NCI-H2029 treated with DMSO at 0.1 percent for 48 hours (cell line): ENCODE measurements at places on chromosomes 16 and 17.

DNA sequence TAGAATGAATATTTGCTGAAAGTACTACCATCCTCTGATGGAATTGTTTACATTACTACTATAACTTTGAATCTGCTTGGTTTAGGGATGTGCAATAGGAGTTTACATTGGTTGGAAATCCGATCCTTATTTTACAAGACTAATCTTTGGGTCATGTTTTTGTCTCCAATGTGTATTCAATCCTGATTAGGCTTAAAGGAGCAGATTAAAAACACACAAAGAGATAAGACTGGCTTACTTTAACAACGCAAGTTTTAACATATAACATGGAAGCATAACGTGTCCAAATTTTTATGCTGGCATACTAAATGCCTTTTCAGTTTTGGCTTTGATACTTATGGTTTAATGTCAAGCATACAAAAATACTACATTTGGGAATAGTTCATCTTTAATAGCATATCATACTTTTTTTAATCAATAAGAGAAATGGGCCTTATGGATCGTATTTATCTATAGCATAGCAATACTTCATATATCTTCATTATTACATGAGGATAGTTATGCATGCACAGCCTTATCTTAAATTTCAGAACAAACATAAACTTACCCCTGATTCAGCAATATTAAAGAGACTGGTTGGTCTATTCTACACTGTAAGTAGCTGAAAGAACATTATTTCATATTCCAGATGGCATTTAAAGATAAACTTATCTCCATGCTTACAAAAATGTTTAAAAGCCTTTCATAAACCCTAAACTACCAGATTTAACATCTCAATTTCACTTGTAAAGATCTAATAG, 69.9 kb upstream of the NACA2 start:
- no peak for DNase-seq

GRCh38 chr17:49496867-49497147, 1.7 kb downstream of the NGFR start:
- DNase-seq, result no peak

DNA sequence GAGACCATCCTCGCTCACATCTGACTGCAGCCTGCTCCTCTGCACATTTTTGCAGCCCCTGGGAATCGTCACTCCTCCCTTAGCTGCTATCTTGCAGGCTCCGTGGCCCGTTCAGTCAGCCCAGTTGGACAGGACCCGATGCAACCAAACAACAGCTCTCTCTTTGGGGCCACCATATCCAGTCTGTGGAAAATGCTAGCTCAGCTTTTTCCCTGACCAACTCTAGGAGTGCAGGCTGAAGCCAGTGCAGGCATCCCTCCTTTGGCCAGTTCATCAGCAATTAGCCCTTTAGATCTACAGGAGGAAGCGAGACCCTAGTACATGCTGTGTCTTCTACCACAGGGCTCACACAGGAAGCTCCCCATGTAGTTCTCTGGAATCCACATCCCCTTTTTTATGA, 182.1 kb downstream of the HS3ST3A1 start:
- DNase-seq, result no peak

GRCh38 chr16:88014954-88015805, 63.9 kb downstream of the BANP start:
- DNase-seq, result no peak

DNA sequence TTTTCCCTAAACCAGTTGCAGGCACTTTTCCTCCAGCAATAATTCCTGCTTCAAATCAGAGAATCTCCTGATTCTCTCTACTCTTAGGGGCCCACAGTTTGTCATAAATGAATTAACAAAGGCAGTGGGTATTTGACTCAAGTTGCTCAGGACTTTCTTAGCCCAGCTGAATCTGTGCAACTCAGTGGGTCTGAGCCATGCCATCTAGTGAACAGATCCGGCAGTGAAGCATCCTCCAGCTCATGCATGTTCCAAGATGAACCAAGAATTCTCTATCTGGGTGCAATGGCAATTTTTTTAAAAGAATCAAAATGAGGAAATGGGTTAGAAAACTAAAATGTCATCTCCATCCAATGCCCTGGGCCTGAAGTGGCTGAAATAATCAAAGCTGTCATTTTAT, 575.2 kb upstream of the CDH11 start:
- DNase-seq, result no peak

- DNase-seq, result no peak
Measured at GRCh38 chr17:83085103-83085502, 5.7 kb downstream of the METRNL start.

GRCh38 chr17:72683506-72684404, 408.7 kb downstream of the SLC39A11 start:
- DNase-seq, result no peak
